ENCODE measurements at places on chromosomes 5 and 9.

- peak; percentile 30 for DNase-seq
Measured at GRCh38 chr9:120480707-120481106, 99.3 kb downstream of the CDK5RAP2 start.

DNA sequence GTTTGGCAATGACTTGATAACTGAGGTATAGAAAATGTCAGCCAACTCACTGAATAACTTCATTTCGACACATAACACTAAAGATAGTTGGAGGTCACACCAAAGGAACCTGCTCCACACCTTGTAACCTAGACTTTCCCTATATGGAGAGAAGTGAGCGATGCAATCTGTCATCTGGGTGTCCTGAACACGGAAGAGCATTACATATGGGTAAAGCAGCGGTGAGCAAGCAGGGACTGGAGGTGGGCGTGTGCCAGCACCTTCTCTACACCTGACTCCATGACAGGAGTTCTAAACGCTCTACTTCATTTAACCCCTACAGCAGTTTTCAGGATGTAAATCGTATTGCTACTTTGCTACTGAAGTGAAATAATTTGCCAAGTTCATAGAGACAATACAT is 152.8 kb downstream of the SLC12A2 start:
- no peak for DNase-seq

GRCh38 chr9:1231998-1232919 is 182.1 kb downstream of the DMRT2 start:
- DNase-seq = peak; percentile 89

DNA sequence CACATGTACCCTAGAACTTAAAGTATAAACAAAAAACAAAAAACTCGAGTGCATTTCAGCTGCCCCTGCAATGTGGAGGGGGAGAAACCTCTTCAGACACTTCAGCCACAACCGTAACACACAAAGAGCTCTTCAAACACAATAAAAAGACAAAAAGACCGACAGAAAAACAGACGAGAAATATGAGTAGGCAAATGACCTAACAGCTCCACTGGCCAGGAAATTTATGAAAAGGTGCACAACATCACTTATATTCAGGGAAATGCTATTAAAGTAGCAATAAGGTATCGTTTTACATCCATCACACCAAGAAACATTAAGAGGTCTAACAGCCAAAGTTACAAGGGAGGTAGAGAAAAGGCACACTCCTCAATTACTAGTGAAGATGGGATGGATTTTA is 6.2 kb downstream of the ZBED3 start:
- DNase-seq = no peak

GRCh38 chr9:75378036-75378435 is 289.7 kb downstream of the OSTF1 start:
- DNase-seq = no peak

DNA sequence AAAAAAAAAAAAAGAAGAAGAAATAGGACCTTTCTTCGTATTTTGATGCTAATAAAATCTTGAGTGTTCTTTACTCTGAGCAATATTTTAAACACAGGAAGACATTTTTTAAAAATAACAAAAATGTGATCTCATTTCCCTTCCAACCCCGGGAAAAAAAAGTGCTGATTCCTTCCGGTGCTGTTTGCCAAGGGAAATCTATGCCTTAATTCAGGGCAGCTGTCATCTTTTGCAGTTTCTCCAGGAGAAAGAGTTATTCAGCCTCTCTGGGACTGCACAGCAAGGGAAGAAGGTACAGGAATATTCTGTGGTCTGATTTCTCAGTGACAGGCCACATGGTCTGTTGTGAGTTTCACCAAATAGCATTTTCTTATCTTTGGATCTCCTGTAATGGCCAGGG is 291.9 kb upstream of the IRX1 start:
- no peak for DNase-seq

DNA sequence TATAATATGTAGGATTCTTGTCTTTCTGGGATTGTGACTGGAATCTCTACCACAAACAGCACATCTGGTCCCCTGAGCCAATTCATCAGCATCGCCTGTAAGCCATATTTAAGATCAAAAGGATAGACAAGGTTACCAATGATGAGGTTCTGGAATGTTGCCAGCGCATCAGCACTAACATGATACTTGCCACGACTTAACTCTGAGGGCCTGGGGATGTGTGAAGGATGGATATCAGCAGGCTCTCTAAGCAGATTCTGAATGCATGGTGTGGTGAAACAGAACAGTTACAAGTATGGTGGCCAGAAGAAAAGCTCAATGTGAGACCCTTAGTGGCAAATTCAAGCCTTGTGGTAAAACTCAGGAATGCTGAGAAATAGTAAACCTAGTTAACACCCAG is 143.0 kb downstream of the XRCC4 start:
- DNase-seq = no peak

GRCh38 chr9:100294341-100294740 is 58.4 kb downstream of the TEX10 start:
- DNase-seq = peak; percentile 48

GRCh38 chr9:68998812-68999211 is 15.1 kb downstream of the PRKACG start:
- DNase-seq = no peak

GRCh38 chr5:6084376-6084775 is 294.0 kb downstream of the MED10 start:
- DNase-seq = no peak

DNA sequence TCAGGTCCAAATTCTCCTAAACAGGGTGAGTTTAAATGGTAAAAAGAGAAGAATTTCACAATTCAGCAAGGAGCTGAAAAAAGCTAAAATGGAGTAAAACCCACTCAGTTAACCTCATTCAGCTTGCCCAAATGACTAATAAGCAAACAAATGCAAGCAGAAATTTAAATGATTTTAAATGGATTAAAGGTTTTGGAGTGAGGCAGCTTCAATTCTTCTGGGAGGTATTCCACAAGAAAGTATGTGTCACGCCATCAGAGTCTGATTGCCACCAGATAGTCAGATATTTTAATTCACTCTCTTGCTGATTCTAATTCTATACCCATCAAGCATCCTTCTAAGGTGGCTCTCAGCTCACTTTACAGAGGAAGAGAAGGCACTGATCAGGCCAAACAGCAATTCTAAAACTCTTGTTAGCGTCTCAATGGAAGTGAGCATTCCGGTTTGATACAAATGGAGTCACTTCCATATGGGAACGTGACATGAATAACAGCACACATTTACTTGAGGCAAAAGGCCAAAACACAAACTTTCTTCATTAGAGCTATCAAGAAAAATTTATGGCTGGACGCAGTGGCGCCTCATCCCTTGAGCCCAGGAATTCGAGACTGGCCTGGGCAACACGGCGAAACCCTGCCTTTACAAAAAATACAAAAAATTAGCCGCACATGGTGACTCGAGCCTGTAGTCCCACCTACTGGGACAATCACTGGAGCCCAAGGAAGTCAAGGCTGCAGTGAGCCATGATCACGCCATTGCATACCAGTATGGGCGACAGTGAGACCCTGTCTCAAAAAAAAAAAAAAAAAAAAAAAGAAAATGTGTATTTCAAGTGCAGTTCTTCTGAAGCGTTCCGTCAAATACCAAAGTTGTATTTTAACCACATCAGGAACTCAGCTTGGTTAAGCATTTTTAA is 2.0 kb downstream of the CLK4 start:
- DNase-seq = peak; percentile 20

DNA sequence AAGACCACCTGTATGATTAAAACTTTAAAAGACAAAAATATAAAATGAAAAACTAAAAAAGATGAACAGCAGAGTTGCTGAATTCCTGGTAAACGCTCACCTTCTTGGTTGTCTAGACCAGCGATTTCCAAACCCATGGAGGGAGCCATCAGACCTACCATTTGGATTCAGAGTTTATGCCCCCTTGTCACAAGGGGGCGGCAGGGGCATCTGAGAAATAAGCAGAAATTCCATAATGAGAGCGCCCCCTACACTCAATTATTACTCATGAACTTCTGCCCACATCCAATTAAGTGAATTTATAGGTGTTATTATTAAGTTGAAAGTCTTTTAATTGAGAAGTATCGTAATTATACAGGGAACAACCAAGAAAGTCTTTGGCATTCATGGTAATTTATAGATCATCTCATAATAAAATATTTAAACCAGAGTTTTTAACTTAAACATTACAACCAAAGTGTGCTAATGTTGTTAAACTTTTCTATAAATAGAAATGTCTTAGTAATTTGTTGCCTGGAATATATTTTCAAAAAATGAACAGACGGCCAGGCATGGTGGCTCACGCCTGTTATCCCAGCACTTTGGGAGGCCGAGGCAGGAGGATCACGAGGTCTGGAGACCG is 35.2 kb upstream of the SPATA31C2 start:
- peak; percentile 81 for DNase-seq

DNA sequence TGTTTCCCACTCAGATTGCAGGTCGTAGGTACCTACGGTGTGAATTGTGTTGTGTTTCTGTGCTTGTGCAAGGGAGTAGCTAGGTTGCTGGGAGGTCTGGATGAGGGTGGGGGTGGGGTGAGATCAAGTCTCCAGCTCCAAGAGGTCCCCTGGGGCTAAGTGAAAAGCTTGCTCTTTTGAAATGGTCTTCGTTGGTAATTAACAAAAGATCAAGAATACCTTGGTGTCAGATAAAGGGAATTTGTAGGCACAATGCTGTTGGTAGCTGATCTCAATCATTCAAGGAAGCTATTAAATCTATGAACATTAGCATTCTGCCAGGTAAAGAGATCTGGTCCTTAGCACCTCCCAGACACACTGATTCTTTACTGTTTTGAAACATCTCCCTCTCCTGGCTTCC is 928 bp upstream of the PCDHGC4 start:
- DNase-seq = no peak

DNA sequence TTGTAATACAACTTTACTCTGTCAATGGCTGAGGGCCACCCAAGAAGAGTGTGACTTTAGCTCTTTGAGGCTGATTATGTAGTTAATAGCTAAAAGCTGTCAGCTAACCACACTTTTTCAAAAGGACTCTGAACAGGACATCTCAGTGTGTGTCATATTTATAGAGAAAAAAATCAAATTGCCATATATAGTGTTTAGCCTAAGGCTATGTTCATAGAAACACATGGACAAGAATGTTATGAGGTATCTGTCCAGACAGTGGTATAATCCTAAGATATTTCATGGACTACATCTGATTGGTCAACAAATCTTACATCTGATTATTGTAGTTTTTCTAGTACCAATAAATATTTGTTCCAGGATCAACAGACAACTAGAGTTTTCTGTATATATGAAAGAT is 42.1 kb upstream of the CDH18 start:
- DNase-seq = no peak

Measured in iris pigment epithelial cell (primary cell).